ENCODE measurements at places on chromosomes 5 and 9.
A peak's percentile ranks its signal among the peaks of the same experiment; 100 is the strongest.

DNA sequence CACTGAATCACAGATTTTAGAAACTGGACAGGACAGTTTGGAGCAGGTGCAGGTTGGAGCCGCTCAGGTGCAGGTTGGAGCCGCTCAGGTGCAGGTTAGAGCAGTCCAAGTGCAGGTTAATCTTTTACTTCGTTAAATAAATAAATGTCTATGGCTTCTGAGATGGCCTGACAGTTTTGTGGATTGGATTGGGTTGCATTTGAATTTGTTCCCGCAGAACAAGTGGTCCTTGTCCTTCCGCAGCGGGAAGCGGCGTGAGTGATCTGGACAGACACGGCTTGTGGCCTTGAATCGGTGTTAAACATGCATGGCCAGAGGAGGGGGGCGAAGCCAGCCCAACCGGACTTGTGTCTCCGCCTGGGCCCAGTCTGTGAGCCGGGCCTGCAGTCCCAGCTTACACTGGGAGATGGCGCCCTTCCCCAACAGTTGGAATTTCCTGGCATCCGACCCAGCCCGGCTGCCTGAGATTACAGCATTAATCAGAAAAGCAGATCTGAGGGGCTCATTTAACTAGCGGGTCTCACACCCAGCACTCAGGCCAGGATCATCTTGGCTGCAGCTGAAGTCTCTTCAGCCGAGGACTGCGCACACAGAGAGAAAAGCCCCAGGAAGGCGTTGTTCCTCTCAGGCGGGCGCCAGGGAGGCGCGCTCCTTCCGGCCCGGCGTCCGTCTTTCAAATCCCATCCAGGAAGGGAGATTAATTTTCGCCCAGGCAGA lies 1.5 kb upstream of the OLFM1 start:
- DNase-seq: peak; percentile 68

DNA sequence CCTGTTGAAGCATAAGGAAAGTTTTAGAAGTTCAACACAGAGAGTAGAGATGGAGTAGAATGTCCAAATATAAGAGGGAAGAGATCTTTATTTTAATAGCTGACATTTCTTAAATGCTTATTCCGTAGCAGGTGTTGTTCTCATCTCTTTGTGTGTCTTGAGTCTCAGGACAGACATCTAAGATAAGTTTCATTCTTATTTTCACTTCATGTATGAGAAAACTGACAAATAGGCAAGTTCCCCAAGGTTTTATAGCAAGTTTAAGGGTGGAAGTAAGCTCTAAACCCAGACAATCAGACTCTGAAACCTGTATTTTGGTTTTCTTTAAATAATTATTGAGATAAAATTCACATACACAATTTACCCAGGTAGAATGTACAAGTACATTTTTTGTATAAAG lies 228.4 kb upstream of the PPP1R2B start:
- DNase-seq: no peak

- DNase-seq: no peak
Observed at GRCh38 chr9:113624721-113625120, 161.2 kb downstream of the RGS3 start.

DNA sequence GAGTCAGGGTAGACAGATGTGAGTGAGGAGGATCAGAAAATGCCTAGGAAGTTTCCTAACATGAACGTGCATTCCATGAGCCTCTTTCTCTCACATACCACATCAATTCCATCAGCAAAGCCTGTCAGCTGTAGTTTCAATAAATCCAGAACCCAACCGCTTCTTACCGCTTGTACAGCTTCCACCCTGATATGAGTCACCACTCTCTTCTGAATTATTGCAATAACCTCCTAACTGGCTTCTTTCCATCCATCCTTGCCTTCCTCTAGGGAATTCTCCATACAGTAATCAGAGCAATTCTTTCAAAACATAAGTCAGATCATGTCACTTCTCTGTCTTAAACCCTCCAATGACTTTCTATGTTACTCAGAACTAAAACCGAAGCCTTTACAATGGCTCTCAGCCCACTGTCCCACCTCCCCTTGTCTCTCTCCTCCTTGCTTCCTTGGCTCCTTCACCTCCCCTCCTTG lies 8.1 kb upstream of the RAD23B start:
- no peak for DNase-seq

- no peak for DNase-seq
Observed at GRCh38 chr5:67515762-67516161, 319.2 kb upstream of the CD180 start.

- no peak for DNase-seq
Observed at GRCh38 chr5:7714697-7715096, 136.2 kb downstream of the CFAP90 start.

DNA sequence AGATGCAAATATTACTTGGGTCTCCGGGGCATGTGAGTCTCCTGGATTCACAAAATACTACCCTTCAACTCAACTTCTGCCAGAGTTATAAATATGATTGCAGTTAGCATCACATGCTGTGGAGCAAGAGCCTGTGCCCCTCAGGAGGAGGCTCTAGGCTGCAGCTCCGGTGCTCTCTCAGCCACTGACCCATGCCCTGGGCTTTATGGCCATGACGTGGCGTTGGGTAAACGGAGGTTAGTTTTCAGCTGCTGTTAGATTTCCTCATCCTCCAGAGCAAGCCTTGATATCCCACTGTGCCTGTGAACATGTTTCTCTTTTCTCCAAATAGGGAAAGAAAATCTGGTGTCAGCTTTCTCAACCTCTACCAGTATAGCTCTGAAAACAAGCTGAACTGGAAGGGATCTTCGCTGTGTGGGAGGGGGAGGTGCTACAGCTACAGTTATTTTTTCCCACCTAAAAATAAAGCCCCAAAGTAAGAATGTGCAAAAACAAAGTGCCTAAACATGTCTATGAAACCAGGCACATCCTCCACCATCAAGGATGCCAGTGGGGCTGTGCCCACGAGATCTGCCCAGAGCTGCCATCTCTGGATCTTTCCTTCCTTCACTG lies 124.4 kb upstream of the GPR151 start:
- DNase-seq: no peak

GRCh38 chr5:89105836-89106235 lies 222.9 kb upstream of the MEF2C start:
- no peak for DNase-seq

DNA sequence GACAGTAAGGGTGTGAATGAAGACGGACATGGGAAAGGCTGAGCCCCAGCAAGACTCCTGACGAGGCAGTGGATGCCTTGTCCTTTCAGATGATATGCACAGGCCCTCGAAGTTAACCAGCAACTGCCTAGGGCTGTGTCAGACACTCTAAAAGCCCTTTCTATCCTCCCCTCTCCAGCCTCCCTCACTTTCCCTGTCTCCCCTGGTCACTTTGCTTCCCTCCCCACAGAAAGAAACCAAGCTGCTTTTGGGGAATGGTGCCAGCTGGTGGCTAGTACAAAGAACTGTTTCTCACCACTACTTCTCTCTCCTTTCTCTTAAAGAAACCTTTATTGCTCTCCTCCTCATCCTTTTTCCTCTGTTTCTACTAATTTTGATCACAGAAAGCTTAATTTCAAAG lies 21.4 kb downstream of the LHFPL2 start:
- DNase-seq: no peak

DNA sequence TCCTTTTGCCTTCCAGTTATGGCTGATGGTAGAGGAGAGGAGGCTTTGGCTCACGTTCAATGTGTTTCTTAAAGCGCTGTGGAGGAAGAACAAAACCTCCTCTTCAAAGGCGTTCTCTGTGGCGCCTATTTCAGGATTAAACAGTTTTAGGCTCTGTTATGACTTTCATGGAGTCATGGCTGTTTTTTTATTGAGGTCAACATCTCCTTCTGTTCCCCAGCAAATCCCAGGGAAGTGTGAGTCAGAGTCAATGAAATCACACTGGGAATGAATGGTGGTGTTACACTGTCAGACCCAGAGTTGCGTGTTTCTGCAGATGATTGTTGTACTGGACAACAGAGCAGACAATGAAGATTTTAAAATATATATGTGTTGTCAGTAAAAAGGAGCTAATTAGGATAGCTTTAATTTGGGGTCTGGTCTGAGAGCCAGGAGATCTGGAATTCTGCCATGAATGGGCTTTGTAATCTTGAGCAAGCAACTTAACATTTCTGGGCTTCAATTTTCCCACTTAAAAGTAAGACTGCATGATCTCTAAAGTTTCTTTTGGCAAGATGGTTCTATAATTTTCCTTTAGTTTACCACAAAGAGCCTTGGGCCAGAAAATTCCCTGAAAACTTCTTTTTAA lies 240.7 kb downstream of the CSNK1G3 start:
- DNase-seq: no peak

DNA sequence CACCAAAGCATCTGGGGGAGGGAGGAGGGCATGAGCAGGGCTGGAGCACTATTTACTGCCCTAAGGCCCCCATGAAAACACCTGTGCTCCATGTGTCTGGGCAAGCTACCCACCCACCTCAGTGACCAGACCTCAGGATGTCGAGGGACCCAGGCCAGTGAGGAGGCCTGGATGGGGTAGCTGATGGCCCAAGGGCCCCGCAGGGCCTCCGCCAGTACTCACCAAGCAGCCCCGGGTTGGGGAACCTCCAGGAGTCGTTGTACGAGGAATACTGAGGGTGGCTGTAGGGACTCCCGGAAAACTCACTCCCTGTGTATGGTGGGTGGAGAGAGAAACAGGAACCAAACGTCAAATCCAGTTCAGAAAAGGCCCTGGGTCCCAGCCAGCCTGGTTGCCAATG lies 187.4 kb downstream of the PAX5 start:
- DNase-seq: no peak

- DNase-seq: no peak
Observed at GRCh38 chr5:165757791-165758190, 2252.4 kb downstream of the MAT2B start.

DNA sequence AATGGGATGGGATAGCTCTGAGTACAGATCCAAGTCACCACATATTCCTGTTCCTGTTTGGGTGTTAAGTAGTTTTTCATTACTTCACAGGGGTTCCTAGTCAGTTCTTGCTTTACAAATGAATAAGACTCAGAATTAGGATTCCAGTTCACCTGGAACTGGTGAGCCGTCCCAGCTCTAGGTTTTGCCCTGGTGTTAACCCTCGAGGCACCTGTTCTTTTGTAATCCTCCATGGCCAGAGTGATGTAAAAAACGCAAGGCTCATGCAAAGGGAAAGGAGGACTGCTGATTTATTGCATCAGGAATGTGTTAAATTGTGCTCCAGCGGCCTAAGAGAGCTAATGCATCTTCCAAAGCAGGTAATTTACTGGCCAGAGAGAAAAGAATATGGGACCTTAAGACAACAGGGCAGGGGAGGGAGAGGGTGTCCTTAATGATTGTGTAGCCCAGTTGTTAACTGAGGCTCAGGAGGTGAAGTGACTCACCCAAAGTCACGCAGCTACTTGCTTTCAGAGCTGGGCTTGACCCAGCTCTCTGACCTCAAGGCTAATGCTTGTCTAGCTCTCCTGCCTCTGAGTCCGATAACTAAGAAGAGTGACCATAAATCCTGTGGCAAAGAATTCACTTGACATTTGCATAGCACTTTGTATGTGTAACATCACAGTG lies 70.5 kb downstream of the DMRT2 start:
- no peak for DNase-seq

- no peak for DNase-seq
Observed at GRCh38 chr5:67301285-67301903, 104.8 kb upstream of the CD180 start.

GRCh38 chr9:98418578-98419259 lies 163.3 kb upstream of the TBC1D2 start:
- DNase-seq: no peak

DNA sequence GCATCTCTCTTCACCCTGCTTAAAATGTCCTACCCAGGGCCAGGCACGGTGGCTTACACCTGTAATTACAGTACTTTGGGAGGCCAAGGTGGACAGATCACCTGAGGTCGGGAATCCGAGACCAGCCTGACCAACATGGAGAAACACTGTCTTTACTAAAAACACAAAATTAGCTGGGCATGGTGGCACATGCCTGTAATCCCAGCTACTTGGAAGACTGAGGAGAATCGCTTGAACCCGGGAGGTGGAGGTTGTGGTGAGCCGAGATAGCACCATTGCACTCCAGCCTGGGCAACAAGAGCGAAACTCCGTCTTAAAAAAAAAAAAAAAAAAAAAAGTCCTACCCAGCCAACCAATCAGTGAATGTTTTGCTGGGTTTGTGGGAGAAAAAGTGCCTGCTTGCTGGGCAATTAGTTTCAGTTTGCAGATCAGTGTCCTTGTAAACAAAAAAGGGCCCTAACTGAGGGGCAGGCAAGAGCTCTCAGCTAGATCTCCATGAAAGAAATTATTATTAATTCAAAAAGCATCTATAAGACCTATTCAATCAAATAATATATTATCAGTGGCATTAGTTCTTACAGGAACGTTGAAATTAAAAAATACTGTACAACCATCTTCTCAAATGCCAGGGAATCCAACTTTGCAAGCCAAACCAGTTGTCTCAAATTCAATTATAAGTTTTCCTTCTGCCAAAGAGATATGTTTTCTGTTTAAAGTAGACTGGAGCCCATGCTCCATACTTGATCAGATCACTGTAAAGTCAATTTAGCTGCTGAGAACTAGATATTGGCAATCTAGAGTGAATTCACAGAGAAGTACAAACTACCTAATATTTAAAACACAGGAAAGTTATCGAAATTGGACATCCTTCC lies 3.9 kb downstream of the MEGF9 start:
- peak; percentile 12 for DNase-seq

DNA sequence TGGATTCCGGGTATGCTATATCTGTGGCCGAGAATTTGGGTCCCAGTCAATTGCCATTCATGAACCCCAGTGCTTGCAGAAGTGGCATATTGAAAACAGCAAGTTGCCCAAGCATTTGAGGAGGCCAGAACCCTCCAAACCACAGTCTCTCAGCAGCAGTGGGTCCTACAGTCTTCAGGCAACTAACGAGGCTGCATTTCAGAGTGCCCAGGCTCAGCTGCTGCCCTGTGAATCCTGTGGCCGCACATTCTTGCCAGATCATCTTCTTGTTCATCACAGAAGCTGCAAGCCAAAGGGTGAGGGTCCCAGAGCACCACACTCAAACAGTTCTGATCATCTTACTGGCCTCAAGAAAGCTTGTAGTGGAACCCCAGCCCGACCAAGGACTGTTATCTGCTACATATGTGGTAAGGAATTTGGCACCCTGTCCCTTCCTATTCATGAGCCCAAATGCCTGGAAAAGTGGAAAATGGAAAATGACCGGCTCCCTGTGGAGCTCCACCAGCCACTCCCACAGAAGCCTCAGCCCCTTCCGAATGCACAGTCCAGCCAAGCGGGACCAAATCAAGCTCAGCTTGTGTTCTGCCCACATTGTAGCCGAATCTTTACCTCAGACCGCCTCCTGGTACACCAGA lies 23.0 kb downstream of the ZNF474 start:
- no peak for DNase-seq

- no peak for DNase-seq
Observed at GRCh38 chr9:75609401-75609800, 281.1 kb upstream of the PCSK5 start.

DNA sequence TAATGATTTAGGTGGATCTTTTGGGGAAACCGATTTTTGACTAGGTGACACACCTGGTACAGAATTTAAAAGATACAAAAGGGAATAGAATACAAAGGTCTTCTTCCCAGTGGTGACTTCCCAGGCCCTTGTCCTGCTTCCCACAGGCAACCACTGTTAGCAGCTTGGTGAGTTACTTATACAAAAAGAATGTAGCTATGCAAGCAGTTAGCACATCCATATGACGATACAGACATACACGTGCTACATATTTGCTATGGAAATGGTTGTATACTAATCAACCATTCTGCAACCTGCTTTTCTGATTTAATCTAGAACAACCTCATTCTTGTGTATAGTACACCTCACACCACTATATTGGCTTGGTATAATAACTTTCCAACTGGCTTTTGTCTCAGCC lies 51.0 kb downstream of the OTULIN start:
- DNase-seq: no peak

- no peak for DNase-seq
Observed at GRCh38 chr9:2725898-2726649, 8.8 kb downstream of the KCNV2 start.

Measured in activated CD4-positive, alpha-beta T cell treated with anti-CD3 and anti-CD28 coated beads for 48 hours (primary cell).